Body of pancreas (tissue), 4 donors: ENCODE measurements at places on chromosomes 4 and X.

GRCh38 chr4:105755375-105755774 is 46.8 kb downstream of the GSTCD start:
- DNase-seq: no peak

GRCh38 chr4:152935631-152936445 is at the start of gene FHDC1:
Gene FHDC1, plus strand, starts transcription at chr4:152936323. Its CDS starts 6,735 bp downstream, at chr4:152943058.
- peak; percentile 93 for DNase-seq

GRCh38 chrX:44432641-44433040 is 89.2 kb upstream of the EFHC2 start:
- no peak for DNase-seq

- DNase-seq: no peak
Observed at GRCh38 chr4:53693909-53694308, 102.6 kb upstream of the LNX1 start.

DNA sequence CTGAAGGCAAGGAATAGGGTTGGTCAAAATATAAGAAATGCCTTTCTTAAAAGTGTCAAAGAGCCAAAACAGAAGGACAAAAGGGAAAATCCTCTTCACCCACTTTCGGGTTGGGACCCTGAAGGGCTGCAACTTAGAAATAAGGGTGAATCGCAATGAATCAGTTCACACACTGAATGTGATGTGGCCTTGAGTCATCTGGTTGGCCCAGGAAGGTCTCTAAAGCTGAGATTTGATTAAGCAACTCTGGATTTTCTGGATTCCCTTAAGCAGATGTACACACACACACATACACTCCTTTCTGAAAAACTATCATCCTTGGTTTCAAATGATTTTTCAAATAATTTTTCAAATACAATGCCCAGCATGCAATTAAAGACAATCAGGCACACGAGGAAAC is 13.1 kb downstream of the TAB3 start:
- no peak for DNase-seq

DNA sequence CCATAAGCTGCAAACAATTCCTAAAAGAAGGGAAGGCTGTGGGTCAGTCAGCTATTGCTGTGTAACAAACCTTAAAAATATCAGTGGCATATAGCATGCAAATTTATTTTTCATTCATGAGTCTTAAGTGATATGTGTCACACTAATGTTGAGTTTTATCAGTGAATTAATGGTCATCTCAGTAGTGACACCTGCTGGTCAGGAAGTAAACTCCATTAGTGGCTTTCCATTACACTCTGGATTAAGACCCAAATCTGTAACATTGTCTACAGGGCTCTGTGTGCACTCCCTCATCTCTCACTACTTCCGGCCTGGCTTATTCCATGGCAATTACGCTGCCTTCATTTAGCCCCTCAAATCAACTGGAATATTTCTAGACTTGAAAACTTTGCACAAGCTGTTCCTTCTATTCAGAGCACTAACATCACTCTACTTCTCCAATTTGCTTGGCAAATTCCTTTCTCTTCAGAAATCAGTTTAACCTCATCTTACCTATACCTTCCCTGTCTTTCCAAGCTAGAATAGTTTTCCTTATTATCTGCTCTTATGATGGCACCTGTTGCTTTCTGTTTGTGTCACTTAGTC is 217.3 kb upstream of the TAPT1 start:
- no peak for DNase-seq

DNA sequence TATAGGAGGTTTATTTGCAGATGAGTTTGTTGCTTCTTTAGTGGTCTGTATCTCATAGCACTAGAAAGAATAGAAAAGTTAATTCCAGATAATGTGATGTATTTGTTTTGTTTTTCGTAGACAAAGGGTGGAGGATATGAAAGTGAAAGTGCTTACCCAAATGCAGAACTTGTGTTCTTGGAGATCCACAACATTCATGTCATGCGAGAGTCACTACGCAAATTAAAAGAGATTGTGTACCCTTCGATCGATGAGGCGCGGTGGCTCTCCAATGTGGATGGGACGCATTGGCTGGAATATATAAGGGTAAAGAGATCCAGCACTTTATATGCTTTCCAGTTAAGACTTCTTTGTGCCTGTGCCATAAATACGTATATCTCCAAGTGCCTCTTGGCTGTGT is 43.3 kb downstream of the MTMR1 start:
- DNase-seq: no peak

GRCh38 chrX:107324493-107325310 is 118.3 kb downstream of the DNAAF6 start:
- DNase-seq: peak; percentile 31

DNA sequence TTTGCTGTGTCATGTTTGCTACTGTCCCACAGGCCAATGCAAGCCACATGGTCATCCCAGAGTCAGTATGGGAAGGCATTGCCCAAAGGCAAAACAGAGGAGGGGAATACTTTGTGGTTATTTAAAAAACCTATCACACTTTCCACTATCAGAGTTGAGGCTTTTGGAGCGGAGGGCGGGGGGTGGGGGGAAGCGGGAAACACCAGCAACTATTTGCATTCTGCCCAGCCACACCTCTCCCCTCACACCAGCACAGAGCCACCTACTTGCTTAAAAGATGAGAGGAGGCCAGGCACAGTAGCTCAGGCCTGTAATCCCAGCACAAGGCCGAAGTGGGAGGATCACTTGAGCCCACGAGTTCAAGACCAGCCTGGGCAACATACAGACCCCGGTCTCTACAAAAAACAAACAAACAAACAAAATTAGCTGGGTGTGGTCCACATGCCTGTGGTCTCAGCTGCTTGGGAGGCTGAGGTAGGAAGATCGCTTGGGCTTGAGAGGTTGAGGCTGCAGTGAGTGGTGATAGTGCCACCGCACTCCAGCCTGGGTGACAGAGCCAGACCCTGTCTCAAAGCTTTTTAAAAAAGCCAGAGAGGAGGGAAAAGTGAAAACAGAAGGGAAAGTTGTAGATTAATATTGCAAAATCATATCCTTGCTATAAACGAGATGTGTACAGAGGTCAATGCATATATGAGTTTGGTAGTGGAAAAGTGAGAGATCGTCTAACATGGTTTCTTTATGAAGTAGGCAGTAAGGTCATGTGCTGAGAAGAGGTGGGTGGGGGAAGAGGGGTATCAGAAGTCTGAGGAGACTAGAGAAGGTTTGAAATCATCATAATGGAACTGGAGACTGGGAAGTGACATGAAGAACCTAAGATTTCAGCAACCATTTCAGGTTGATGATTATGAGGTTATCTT is 1.9 kb upstream of the CHST7 start:
- DNase-seq: no peak

DNA sequence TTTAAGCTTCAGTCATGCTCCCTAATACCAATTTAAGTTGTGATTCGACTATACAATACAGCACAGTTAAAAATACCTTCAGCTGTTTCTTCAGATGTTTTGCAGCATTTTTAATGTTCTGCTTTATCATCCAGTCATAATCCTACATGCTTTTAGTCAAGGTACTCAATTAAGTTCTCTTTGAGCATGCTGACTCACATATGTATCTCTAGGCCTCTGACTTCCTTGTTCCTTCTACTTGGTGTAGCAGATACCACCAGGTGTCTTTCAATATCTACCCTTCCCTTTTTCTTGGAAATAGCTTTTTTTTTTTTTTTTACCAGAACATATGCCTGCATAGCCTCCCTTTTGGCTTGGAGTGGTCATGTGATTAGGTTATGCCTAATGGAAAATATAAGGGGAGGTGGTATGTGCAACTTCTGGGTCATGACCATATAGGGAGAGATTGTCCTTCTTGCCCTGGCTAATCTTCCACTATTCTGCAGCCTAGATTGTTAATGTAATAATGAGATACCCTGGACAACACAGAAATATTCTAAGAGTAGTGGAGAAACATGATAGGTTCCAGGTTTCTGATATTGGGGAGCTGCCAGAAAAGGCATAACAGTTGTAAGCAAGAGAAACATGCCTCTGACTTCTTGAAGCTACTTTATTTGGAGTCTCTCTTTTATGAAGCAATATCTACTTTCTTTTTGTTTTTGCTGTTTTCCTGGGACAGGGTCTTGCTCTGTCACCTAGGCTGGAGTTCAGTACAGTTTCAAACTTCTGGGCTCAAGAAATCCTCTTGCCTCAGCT is 737.2 kb upstream of the SLIT2 start:
- no peak for DNase-seq

- no peak for DNase-seq
Observed at GRCh38 chr4:111011458-111011857, 388.6 kb upstream of the PITX2 start.

DNA sequence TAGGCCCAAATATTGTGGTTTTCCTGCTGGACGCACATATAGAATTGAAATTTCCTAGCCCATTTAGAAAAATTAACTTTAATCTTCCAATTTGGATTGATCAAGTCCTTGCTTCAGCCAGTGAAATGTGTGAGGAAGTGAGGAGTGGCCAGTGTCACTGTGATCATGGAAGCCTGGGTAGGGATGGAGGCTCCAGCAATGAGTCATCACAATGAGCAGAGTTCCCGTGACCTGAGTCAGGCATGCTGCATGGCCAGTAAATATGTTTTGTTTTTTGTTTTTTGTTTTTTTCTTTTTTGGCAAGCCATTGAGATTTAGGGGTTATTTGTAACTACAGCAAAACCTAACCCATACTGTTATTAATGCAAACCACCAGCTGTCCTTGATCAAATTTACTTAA is 52.1 kb downstream of the IDS start:
- no peak for DNase-seq

DNA sequence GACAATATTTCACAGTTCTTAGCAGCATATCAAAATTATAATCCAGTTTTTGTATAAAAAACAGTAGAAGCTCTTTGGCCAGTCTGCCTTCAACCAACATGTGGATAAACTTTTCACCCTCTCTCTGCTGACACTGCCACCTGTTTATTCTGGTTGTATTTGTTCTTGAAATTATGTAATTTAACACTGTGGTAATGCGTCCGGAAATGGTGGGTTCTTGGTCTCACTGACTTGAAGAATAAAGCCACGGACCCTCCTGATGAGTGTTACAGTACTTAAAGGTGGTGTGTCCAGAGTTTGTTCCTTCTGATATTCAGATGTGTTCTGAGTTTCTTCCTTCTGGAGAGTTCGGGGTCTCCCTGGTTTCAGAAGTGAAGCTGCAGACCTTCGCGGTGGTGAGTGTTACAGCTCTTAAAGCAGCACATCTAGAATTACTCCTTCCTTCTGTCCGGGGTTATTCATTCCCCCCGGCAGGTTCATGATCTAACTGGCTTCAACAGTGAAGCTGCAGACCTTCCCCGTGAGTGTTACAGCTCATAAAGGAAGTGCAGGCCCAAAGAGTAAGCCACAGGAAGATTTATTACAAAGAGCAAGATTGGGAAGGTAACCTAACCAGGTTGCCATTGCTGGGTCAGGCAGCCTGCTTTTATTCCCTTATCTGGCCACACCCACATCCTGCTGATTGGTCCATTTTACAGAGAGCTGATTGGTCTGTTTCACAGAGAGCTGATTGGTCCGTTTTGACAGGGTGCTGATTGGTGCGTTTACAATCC is 15.7 kb downstream of the FAM184B start:
- DNase-seq: no peak

DNA sequence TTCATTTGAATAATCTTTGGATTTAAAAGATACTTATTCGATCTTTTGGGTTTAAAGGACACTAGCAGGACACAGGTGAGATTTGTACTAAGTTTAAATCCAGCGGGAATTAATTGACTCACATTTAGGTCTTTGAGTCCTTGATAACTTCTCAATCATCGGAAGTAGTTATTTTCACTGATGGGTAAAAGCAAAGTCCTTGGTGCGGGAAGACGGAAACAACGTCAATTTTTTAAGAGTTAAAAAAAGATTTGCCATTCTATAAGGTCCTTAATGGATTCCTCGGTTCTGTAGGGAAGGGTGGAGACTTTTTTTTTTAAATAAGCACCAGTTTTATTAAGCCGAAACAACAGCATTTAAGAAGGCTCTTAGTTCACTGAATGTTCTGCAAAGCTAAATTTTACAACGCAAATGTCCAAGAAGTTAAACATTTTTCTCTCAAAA is 2.9 kb downstream of the TMSB4X start:
- DNase-seq: no peak

GRCh38 chr4:176002007-176002613 is 63.5 kb upstream of the WDR17 start:
- peak; percentile 63 for DNase-seq

DNA sequence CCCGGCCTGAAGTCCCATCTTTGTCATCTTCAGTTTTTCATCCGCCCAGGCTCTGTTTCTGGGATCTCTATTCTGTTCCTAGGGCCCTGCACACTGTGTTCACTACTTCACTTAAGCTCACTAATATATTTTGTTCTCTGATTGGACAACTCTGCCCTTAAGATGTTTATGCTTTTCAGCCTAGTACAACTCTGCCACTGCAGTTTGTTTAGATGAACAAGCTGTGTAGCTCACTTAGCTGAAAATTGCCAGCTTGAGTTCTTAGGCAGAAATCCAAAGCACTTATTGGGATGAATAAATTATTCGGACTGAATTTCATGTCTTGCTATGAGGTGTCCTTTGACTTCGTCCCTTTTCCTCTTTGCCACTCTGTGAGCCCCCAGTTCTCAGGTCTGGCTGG is 60.8 kb downstream of the NYX start:
- DNase-seq: no peak

GRCh38 chr4:159012381-159012780 is 90.5 kb upstream of the RAPGEF2 start:
- DNase-seq: no peak

GRCh38 chrX:1528884-1529203 is 8.1 kb downstream of the P2RY8 start:
- no peak for DNase-seq

DNA sequence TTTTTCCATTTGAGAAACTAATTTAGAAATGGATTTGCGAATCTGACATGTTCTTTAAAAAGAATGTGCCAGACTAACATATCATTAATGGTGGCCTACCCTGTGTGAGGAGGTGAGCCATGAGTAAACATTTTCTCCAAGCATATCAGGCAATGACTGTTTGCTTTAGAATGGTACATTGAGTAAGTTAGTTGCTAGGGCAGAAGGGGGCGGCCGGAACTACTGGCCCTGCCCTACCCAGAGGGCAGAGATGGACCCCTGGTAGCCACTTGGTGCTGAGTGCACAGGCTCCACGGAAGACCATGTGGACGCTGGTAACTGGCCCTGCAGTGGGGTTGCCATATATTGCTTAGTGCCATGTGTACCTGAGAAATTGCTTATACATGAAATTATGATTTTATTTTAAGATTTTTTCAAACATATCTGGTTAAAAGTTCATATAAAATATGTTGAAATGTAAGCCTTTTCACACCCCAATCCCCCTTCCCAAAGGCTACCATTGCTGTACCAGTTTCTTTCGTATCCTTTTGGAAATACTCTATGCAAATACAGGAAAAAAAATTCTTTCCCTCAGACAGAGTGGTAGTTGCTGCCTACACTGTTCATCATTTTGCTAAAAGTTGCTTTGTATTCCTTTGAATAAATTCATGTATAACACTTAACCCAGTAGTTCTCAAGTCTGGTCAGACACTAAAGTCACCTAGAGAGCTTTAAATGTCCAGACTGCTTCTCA is 8.8 kb downstream of the FNIP2 start:
- no peak for DNase-seq

GRCh38 chr4:17921451-17921850 is 100.1 kb downstream of the LCORL start:
- no peak for DNase-seq

DNA sequence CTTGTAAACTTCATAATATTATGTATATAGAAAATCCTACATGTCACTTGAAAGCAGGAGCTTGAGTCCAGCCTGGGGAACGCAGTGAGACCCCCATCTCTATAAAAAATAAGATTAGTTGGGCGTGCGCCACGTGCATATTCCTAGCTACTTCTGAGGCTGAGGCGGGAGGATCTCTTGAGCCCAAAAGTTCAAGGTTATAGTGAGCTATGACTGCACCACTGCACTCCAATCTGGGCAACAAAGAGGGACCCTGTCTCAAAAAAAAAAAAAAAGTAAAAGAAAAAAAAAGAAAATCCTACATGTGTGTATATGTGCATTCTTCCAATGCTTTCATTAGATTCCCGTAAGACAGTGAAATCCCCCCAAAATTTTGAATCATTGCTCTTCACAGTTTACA is 1.7 kb downstream of the SEC31A start:
- no peak for DNase-seq
